ENCODE measurements at places on chromosomes 16 and 17.

- no peak for DNase-seq
These were observed 64.4 kb downstream of the EFCAB5 start for GRCh38 chr17:30005709-30006320.

DNA sequence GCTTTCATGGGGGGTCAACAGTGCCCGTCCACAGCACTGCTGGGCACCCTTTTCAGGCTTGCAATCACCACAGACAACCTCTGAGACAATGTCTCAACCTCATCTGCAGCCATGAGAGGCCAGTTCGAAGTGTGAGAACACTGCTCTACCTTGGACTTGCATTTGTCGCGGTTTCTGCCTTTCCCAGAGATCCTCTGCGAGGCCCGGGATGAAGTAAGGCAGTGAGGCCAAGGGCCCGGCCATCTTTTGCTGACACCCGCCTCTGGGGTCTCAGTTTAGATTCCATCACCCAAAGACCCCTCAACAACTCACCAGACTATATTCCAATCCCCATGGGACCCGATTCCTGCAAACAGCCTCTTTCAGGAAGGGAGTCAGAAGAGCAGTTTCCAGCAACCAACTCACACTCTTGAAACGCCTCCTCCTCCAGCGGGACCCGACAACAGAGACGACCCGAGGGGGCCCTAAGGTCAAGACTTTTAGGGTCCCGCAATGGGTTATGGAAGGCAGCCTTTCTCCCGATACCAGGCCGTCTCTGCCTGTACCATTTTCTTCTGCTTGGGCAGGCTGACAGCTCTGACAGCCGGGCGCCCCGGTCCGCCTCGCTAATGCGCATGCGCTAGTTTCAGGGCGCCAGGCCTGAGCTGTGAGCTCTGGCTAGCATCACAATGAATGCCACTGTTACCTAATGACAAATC is 576.0 kb downstream of the KCNJ18 start:
- no peak for DNase-seq

DNA sequence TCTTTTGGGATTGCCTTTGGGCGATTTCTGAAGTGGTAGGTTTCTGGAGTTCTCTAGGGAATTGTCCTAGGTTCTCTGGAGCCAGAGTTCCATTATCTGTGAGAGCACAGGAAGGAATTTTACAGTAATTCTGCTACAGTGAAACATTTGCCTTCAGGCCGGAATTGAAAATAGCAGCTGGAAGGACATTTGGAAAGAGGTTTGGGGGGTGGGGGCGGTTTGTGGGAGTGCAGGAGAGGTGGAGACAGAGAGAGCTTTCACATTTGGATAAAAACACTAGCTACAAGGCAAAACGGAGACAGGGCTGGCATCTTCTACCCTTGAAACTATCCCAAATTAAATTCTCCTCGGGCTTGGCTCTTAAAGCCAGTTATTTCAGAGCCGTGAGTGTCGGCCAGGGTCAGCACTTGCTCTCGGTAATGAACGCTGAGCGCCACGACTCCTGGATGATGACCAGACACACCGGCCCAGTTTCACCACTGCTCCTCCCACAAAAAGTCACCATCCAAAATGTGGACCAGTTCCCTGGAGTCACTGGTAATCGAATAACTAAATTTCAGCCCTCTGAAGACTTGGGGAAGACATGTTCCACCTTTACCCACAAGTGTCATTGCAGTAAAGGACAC is 67.7 kb upstream of the TANC2 start:
- DNase-seq: no peak

DNA sequence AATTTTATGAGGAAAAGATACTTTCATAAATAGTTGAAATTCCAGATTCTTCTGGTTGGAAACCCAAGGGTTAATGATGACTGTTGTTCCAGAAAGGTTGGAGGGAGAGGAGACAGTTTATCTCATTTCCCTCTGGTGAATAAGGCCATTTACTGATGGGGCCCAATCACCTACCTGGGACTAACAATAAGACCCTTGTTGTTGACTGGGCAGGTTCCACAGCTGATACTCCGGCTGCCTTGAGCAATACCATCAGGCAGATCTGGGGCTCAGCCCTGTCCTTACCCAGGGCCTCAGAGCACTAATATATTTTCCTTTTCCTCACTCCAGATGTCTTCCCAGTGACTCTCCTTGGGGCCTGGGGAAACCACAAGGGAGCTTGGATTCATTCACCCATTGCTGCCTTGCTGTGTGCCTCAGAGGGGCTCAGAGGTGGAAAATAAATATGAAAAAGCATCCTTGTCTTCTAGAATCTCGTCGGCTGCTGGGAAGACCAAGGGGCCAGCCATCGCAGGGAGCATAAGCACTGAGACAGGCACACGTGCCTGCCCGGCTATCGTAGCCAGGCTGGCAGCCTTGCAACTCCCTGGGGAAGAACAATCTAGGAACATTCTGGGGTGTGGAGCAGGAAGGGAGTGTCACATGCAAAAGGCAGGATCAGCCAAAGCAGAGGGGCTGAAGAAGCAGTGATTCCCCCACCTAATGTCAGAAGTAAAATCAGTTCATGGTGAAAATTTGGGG is 54.4 kb downstream of the MPRIP start:
- no peak for DNase-seq

GRCh38 chr17:17057057-17057551 is 14.8 kb downstream of the MPRIP start:
- DNase-seq: no peak
